HFF-Myc (cell line): ENCODE measurements at places on chromosomes 16 and 17.

DNA sequence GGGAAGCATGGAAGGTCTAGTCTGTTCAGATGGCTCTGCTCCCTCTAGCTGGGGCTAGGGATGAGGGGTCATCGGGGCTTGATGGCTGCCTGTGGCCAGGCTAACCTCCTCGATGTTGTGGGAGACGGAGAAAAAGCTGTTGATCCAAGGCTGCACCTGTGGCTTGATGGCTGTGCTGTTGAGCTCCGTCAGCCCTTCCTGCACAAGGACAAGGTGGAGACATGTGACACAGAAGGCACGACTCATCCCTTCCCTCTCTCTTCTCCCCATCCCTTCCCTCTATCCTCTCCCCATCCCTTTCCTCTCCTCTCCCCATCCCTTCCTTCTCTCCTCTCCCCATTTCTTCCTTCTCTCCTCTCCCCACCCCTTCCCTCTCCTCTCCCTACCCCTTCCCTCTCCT is 28.2 kb downstream of the FCSK start:
- DNase-seq, result no peak

DNA sequence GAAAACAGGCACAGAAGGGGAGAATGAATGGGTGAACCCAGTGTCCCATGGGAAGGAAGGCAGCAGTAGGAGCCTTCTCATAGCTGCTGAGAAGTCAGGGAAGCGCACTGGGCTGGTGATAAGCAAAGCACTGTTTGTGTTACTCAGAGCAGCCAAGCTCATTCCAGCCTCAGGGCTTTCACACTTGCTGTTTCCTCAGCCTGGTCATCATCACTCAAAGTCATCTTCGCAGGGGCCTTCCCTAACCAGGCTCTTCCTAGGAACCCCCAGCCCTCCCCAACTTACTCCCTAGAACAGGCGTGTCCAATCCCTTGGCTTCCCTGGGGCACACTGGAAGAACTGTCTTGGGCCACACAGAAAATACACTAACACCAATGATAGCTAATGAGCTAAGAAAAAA is 32.1 kb upstream of the LONP2 start:
- no peak for DNase-seq

GRCh38 chr17:64617125-64617780 is 44.9 kb downstream of the SMURF2 start:
- DNase-seq, result no peak

- DNase-seq, result peak; percentile 15
Observed at GRCh38 chr16:85936816-85937215, 37.9 kb downstream of the IRF8 start.

- no peak for DNase-seq
Observed at GRCh38 chr16:87877942-87878507, 8.7 kb upstream of the SLC7A5 start.

GRCh38 chr16:9049241-9049640 is 42.2 kb upstream of the HAPSTR1 start:
- DNase-seq, result no peak

DNA sequence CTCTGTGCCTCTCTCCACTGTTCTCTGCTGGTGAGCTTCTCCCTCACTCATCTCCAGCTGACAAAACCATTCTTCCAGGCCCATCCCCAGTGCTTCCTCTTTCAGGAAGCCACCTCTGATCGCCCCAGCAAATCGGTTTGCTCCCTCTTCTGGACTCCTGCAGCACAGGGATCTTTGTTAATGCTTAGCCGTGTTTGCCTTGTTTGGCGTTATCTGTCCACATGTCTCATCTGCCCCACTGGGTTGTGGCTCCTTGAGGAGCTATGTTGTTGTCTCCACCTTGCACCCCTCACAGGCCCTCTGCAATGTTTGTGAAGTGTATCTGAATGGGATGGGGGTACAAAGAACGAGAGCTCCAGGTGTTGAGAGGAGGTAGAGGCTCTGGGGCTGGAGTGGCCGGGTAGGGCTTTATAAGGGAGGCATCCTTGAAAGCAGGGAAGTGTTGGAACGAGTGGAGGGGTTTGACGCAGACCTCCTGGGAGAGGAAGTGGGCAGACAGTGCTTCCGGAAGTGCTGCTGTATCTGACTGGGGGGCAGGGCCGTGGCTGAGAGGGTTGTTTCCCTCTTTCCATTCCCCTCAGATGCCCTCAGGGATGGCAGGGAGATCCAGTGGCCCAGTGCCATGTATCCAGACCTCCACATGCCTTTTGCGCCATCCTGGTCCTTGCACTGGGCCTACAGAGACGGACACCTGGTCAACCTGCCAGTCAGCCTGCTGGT is 27.8 kb downstream of the CASKIN2 start:
- DNase-seq, result no peak

GRCh38 chr17:59498530-59499307 is 66.7 kb upstream of the DHX40 start:
- DNase-seq, result no peak

- DNase-seq, result no peak
Observed at GRCh38 chr16:85167589-85168537, 55.6 kb upstream of the CIBAR2 start.

GRCh38 chr17:18129041-18129502 is 20.5 kb downstream of the MYO15A start:
- no peak for DNase-seq

DNA sequence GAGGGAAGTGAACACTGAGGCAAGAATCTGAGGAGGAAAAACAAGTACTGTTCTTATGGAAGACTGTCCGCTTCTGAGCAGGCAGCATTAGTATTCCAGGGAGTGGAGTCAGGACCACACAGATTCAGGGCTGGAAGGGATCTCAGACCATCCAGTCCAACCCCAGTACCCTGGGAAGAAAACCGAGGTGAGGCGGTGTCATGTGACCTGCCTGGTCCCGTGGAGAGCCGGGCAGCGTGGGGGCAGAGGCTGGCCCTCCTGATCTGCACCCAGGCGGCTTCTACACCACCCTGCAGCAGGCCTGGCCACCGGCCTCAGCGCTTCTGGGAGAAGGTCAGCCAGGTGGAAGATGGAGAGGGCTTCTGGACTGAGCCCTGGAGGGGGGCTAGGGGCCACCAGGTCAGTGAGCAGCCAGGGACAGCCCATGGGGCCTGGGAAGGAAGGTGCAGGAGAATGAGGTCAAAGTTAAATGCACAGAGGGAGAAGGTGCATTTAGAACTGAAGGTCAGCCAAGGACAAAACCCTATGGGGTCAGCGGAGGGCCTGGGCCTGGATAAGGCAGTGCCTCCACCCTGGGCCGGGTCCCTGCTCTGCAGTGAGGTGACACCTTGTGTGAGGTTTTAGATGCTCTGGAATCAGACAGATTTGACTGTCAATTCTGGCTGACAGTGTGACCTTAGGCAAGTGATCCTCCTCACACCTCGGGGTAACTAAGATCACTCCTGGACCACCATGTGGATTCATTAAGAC is 45.9 kb downstream of the VAC14 start:
- DNase-seq, result no peak

- no peak for DNase-seq
Observed at GRCh38 chr17:69326377-69327059, 415 bp downstream of the ABCA5 start.

GRCh38 chr16:56910112-56910511 is 21.8 kb upstream of the HERPUD1 start:
- no peak for DNase-seq

GRCh38 chr17:72426948-72427760 is 306.3 kb downstream of the SOX9 start:
- no peak for DNase-seq

DNA sequence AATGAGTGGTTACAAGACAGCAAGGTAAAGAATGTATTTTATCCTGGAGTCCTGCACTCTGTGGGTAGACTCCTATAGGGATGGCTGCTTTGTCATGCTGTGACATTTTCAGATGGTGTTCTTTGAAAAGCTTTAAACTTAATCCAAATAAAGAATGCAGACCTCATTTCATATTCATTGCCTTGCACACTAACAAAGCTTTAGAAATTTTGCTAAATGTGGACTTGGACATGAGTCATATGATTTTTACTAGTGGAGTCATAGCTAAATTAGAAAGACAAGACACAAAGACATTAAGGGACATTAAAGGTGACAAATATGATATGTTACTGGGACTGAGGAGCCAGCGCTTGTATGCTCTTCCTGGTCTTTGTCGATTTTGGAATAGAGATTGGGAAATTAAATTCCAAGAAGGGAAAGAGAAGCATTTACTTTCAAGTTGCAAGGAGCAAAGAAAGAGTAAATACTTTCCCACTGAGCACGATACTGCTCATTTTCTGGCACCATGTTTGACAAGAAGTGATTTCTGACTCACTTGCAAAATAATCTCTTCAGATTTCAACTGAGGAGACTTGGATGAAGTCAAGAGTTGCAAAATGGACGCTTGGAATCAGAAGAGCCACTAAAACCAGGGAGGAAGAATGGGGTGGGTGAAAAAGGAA is 152.9 kb upstream of the MYOCD start:
- no peak for DNase-seq

DNA sequence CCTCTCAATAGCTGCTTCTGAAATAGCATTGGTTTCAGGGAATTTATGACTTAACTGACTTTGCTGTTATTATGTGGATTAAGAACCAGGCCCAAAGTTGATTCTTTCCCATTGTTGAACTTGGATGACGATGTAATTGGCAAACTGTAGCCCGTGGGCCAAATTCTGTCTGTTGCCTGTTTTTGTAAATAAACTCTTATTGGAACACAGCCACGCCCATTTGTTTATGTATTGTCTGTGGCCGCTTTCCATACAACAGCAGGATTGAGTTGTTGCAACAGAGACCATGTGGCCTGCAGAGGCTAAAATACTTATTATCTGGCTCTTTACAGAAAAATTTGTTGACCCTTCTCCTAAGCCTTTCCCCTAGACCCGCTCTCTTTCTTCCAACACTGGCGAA is 31.6 kb downstream of the NTN1 start:
- no peak for DNase-seq

GRCh38 chr17:74763565-74764387 is 12.4 kb downstream of the NAT9 start:
- no peak for DNase-seq
